ENCODE measurements at places on chromosomes 11 and 22.

DNA sequence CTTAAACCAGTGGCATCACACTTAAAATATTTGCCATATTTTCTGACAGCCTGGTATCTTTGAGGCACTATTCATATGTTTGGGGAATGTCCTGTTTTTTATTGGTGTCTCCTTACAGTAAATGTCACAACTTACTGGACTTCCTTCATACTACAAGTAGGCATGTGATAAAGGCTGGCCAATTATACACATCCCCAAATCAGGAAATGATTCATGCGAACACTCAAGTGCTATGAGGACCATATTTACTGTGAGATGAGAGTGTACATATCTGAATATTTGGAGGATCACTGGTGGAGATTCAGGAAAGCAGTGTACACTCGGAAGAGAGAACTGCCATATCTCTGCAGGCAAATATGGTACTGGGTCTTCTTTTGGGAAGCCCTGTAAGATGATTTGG, 913.8 kb upstream of the CHORDC1 start:
- no peak for DNase-seq

- DNase-seq = no peak
These were observed 67.3 kb downstream of the IGF2 start for GRCh38 chr11:2071748-2072385.

DNA sequence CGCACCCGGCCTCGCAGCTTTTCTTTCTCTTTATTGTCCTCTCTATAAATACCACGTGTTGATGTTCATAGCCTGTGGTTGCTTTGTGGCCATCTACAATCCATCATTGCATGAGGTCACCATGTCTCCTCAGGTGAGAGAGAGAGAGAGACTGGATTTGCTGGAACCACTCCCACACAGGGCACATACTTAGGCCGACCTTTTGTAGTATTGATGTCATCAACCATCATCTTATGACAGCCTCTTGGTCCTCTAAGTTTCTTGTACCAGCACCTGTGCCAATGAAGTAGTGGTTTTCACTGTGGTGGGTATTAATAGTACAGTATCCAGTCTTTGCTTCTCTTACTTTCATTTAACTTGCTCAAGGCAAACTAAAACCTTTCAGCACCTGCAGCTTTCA, 22.8 kb upstream of the P2RY6 start:
- DNase-seq = no peak

- no peak for DNase-seq
These were observed 155.2 kb downstream of the TRIM29 start for GRCh38 chr11:119982517-119983239.

- DNase-seq = no peak
These were observed 114.9 kb downstream of the ETS1 start for GRCh38 chr11:128472128-128473089.

DNA sequence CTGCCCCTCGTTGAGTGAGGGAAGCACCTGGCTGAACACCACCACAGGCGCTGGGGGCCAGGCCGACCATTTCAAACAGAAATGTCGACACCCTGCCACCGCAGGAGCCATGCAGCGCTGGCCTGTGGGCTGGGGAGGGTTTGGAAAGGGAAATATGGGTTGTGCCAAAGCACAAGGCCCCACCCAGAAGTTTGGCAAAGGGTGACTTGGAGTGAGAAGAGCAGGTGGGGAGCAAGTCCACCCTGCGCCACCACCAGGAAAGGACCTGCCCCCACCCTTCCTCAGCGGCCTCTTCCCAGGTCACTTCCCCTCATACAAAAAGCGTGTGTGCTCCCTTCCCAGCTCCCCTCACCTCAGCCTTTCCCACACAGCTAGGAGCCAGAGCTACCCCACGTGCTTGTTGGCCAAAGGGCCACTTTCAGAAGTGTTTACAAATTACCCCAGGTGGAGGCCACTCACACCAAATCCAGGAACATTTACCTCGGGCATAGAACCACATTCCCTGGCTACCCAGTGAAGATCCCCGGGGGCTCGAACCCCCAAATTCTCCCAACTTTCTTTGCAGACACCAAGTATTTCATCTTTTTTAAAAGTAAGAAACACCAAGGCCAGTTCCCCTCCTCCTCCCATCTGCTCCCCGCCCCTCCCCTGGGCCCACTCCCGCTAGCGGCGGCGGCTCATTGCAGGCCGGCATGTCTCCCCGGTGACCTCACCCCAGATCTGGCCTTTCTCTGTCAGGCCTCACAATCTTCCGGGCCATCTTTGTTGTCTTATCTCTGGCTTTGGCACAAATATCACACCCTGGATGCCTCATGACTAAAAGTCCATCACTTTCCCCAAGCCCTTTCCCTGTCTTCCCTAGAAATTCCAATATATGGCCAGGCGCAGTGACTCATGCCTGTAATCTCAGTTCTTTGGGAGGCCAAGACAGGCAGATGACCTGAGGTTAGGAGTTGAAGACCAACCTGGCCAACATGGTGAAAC, 20.5 kb upstream of the SCGB1A1 start:
- DNase-seq = no peak

DNA sequence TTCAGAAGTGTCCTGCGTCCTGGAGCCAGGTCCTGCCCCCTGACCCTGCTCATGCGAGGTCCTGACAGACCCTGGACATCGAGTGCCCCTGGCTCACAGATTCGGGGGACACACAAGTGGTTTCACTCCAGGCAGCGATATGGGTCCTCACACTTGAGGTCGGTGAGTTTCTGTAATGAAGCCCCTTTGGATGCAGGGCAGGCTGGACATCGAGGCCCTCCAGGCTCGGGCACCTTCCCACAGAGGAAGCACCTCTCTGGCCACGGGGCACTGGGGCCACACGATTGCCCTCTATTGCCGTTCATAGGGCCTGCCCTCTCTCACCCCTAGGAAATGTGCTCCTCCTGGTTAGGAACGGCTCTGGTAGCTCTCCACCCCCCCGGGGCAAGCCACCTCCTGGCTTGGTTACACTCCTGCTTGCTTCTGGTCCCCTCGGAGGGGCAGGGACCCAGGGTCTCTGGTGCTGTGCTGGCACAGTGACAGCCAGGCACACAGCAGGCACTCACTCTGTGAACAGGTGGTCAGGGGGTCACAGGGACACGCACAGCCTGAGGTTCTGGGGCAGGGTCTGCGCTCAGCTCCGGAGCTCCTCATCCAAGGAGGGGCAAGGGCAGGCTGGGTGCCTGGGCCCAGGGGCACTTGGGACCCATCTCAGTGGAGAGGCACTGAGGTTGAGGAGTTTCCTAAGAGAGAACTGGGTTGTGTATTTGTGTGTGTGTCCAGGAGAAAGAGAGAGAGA, 907.7 kb downstream of the BRD1 start:
- DNase-seq = no peak

DNA sequence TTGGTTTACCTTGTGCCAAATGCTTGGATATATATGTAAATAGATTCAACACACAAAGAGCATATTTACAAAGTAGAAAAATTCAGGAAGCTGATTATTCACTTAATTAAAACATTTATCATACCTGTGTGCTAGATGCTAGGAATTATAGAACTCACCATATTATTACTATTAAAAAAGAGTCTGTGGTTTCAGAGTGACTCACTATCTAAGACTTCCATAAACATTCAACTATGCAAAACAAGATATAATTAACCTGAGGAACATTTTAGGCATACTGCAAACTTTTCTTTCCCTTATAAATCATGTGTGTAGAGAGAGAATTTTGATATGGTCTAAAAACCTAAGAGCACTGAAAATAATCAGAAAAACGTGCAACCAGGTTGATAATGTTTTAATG, 27.3 kb downstream of the CTSC start:
- DNase-seq = no peak

GRCh38 chr11:109512680-109513079, 90.7 kb downstream of the C11orf87 start:
- no peak for DNase-seq

DNA sequence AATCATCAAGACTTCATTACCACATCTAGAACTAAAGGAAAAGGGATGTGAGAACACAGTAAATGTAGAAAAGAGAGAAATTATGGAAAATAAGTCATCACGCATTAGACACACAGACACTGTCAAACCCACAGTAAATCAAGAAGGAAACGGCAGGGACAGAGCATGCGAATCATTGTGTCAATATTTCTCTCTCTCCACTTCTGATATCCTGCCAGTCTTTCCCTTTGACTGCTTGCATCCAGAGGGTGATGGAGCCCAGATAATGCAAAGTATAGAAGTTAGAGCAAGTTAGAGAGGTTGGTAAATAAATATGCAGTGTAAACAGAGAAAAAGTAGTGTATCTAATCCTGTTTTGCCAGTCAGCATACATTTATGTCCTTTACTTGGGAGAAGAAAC, 706.8 kb upstream of the ANO3 start:
- DNase-seq = no peak

- DNase-seq = peak; percentile 87
These were observed 36.2 kb downstream of the TBC1D22A start for GRCh38 chr22:46798366-46799350.

DNA sequence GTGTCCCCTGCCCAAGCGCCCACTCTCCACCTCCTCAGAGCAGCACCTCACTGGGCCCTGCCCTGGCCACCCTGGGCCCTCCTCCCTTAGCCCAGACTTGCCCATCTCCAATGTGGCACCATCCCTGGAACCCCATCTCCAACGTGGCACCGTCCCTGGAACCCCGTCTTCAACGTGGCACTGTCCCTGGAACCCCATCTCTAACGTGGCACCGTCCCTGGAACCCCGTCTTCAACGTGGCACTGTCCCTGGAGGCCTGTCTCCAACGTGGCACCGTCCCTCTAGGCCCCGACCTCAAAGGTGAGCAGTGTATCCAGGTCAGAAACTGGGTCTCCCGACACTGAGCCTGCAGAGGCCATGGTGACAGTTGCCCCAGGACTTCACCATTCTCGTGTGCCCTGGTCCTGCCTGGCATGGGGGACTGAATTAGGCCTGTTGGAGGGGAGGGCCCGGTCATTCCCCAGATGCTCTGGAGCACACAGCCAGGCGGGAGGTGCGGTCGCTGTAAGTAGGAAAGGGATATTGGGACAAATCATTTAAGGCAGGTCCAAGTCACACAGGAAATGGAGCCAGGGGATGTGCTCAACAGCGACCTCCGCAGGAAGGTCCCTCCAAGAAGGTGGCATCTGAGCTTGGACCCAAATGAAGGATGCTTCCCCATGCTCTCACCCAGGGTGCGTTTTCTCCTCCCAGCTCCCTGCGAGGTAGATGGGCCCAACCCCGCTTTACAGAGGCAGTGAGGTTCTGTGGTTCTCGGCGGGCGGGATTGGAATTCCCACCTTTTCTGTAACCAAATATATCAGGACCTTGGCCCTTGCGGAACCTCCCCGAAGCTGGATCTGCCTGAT, 2.4 kb upstream of the CTSD start:
- no peak for DNase-seq

GRCh38 chr11:69654660-69655478, 13.9 kb downstream of the CCND1 start:
- peak; percentile 57 for DNase-seq

Data from Calu3 (cell line).